Urinary bladder (tissue), 4 donors: ENCODE measurements at places on chromosomes 5 and 9.

DNA sequence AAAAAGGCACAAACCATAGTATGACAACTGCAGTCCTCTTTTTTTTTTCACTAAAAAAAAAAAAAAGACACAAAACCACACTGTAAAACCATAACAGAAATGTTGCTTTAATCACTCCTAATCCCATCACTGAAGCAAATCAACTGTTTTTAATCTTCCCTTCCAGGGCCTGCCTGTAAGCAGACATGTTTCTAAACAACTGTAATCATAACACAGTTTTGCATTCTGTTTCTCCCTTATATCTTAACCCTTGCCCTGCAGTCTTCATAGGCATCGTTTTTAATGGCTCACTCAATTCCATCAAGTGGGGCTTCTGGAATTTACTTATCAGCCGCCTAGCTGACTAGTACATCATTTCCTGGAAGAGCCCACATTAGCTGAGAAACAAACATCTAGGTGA is 111.0 kb upstream of the SLC25A48 start:
- no peak for DNase-seq

GRCh38 chr9:32811246-32811645 is 27.9 kb downstream of the TMEM215 start:
- DNase-seq, result no peak

DNA sequence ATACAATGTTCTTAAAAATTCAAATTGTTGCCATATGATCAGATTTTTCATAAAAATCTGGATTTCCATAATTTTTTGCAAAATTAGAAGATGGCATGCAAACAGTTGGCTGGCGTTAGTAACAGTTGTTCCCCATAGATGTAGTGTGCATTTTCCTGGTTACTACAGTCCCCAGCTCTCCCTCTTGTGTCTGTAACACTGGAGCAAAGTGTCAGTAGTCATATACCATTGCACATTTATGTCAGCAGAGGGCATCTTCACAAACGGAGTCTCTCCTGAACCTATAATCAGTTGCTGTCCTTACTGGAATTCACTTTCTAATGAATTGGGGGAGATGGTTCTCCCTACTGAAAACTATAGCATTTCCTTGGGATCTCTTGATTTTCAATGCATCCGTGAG is 44.7 kb upstream of the DMAC1 start:
- DNase-seq, result no peak

- DNase-seq, result no peak
Measured at GRCh38 chr9:121871431-121872025, 220.1 kb downstream of the DAB2IP start.

DNA sequence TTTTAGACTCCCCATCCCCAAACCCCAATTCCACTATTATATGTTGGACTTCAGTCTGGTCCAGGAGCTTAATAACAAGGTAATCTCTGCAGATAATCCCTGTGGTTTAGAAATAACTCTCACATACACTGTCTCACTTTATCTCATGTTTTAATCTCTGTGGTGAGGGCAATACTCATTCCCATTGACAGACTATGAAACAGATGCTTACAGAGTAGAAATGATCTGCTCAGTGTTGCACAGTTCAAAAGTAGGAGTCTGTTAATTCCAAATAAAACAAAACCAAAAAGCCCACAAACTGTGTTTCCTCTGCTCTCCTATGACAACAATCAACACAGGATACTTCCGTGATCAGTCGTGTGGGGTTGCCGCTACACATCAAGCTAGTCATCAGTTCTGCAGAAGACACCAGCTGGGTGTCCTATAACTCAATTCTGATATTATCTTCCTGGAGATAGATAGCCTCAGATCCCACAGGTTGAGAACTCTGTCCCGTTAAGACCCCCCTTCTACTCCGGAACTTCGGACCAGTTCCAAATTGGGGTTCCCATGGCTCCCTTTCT is 26.3 kb upstream of the FANCC start:
- DNase-seq, result no peak

DNA sequence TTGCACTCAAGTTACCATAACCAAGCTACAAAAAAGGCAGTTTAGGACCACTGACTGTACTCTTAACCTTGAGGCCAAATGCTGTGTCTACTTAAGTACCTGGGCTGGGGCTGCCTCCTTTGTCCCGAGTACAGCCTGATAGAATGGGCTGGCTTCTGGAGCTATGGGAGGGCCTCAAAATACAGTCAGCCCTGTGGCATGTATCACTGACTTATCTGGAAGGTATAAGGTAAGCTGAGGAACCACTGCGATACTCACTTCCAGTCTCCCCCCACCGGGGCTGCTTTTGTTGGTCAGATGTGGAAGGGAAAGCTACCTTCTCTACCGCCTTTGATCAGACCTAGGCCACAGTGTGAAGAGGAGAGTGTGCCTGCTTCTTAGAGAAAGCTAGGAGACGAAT is 404.8 kb downstream of the ARHGEF28 start:
- DNase-seq, result no peak

- DNase-seq, result no peak
Measured at GRCh38 chr5:54644226-54644625, 126.7 kb downstream of the SNX18 start.

DNA sequence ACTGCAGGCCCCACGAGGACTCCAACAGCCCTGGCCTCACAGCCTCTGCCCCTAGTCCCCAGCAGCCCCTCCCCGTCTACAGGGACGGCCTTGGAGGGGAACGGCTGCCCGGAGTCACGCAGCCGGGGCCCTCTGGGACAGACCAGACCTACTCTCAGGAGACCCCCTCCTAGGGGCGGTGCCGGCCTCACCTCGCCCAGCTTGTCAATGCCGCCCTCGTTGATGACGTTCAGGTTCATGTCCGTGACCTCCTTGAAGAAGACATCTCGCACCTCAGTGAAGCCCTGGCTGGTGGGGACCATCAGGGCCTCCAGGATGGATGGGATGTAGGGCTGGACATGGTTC is 58.6 kb downstream of the LRSAM1 start:
- no peak for DNase-seq

GRCh38 chr9:36399980-36400331 is at the start of gene RNF38:
Gene RNF38 (minus strand): TSS chr9:36400269. CDS start chr9:36400108, 161 bp downstream.
- DNase-seq, result peak; percentile 20

DNA sequence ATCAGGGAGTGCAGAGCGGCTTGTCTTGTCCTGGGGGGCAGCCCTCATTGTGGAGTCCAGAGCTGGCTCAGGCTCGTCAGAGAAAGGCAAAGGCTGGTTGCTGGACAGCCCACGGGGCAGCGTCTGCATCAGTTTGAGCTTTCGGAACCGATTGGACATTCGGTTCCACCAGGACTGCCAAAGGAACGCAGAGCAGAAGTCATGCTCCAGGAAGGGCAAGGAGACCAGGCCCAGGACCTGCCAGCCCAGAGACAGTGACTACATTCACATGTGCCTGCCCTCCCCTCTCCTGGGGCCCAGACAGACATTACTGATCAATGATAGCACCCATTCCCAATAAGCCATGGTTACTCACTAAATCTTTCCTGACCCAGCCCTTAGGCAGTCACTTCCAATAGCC is 18.1 kb downstream of the ANKS6 start:
- no peak for DNase-seq
